T-helper 2 cell (primary cell): ENCODE measurements at places on chromosomes 5 and 9.

DNA sequence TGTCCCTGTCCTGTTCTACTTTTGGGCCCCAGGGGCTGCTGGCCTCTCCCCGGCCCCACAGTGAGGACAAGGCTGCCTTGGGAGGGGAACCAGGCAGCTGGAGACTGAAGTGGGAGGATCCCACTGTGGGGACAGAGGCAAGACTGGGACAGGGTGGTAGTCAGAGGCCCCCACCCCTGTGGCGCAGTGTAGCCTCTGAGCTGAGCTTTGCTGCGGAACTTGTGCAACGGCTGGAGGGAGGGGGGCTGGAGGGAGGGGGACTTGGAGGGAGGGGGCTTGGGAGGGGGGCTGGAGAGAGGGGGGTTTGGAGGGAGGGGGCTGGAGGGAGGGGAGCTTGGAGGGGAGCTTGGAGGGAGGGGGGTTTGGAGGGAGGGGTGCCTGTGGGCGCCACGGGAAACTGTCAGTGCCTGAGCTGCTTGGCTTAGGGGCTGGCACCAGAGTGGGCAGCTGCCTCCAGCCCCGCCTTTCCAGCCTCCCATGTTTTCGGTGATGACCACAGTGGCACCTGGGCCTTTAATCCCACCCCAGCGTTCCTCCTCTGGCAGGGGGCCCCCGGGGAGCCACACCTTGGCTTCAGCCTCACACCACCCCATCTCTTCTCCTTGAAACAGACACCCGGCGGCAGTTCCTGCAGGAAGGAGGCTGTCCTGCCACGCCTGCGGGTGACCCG lies 2.3 kb upstream of the FUT7 start:
- DNase-seq, result no peak

- DNase-seq, result no peak
Measured at GRCh38 chr9:116901260-116901659, 214.2 kb downstream of the TRIM32 start.

DNA sequence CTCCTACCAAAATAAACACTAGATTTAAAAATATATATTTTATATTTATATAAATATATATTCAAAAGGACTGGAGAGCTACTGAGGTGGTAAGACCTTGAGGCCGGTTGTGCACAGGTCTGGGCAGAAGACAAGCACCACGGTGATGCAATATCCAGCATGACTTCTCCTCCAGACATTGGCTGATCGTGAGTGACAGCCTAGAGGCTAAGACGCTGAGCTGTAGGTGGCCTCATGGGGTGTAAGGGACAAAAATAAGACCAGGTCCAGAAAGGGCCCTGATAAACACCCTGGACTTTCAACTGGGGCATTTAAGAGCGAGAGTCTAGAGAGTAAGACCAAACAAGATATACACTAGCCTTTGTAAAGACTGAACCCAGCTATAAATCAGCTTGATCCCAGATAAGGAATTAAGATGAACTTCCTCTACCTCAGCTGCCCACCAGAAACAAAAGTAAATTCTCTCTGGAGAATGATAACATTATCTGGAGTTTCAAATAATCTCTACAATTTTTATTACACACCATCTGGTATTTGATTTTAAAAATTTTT lies 14.2 kb upstream of the C5orf47 start:
- DNase-seq, result no peak

DNA sequence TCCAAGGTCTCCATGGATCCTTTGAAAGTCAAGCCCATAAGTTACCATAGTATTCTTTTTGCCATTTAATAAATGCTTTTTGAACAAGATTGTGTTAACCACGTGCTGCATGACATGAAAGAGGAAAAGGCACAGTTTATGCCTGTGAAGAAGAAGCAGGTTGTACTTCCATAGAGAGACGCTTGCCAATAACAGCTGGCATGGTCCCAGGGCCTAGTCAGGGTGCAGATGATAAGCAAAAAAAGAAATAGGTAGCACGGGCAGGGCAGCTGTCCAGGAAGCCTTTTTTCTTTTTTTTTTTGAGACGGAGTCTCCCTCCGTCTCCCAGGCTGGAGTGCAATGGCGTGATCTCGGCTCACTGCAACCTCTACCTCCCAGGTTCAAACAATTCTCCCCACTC lies 71.8 kb upstream of the CLINT1 start:
- no peak for DNase-seq

DNA sequence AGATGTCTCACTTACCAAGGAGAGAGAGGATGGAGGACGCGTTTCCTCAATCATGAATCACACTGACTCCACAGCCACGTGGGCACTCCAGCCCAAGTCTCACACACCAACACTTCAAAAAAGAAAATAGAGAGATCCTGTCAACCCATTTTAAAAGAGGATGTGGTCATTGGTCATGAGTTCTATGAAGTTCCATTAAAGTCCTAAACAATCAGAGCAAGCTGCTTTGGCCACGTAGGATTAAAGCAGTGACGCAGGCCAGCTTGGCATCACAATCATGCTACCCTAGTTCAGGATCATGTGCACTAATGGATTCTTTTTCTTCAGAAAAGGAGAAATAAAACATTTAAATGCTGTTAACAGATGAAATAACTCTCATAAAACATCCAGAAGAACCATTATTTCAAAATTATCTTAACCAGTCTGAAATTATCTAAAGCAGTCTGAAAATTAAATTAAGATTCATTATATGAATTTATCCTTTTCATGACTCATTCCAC lies 108.1 kb downstream of the SEMA5A start:
- no peak for DNase-seq

DNA sequence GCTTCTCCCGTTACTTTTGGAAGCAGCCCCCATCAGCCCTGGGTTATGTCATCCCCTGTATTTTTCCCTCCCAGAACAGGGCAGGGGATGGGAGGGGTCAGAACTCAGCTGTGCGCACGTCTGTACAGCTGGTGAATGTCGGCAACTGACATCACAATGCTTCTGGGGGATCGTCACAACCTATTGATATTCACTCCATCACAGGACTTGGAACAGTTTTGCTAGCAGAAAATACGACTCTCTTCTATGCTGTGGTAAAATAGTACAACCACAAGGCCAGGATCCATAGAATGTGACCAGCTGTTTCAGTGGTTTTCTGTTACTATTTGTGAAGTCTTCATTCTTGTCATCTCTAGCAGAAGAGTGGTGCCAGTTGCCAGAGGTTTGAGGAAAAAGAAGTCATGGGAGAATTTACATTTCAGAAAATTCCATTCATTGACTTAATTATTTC lies 77.1 kb upstream of the KLF4 start:
- DNase-seq, result no peak

DNA sequence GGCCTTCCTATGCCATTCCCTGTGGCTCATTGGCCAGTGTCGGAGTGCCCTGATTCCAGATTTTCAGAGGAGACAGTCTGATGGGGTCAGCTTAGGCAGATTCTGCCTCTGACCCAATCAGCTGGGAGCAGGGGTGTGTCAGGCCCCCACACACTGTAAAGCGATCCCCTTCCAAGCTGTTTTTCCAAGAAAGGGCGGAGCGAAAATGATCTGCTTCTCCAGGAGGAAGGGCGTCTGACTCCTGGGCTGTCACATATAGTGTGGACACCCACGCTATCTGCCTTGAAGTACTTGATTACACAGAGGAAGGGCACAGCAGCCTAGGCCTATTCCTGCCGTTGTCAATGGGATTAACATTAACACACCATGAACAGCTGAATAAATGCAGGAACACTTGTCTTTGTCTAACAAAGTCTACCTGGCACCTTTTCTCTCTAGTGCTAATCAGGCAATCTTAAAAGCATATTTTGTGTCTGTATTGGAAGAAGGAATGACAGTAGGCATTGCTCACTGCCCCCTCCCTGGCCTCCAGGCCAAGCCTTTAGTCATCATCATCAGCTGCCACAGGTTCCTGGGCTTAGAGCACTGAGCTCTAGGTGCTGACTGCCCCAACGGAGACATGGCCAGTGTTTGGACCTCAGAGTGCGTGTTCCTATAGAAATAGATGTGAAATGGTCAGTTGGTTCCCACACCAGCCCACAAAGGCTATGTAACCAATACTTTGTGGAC lies 218.7 kb downstream of the MELK start:
- DNase-seq, result no peak

GRCh38 chr5:127931396-127931795 lies 152.2 kb upstream of the SLC12A2 start:
- DNase-seq, result no peak

GRCh38 chr9:118271936-118272335 lies 567.7 kb downstream of the TLR4 start:
- no peak for DNase-seq

GRCh38 chr9:80928697-80929096 lies 760.6 kb downstream of the TLE1 start:
- DNase-seq, result no peak

DNA sequence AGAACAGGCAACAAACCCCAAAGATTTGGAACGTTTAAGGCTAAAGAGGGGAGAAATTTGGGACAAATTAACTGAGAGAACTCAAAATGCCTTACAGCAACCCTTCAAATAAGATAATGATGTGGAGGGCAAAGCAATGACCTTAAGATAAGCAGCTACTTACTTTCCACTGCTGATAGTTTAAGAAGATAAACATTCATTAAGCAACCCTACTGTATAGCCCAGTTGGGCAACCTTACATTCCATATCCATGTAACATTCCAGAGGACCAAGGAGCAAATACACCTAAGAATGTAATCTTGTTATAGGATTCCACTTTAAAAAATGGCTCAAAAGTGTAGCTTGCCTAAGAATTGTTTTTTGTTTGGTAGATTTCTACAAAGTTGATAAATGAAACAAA lies 14.8 kb downstream of the ETF1 start:
- no peak for DNase-seq

GRCh38 chr9:98654247-98654646 lies 54.5 kb downstream of the GABBR2 start:
- DNase-seq, result no peak

- DNase-seq, result no peak
Measured at GRCh38 chr9:137665697-137666512, 47.1 kb downstream of the EHMT1 start.

- no peak for DNase-seq
Measured at GRCh38 chr9:112121633-112122032, 53.5 kb downstream of the SUSD1 start.

GRCh38 chr5:126438267-126438666 lies 15.1 kb downstream of the GRAMD2B start:
- no peak for DNase-seq

GRCh38 chr5:12272389-12272788 lies 368.1 kb upstream of the CTNND2 start:
- DNase-seq, result no peak

DNA sequence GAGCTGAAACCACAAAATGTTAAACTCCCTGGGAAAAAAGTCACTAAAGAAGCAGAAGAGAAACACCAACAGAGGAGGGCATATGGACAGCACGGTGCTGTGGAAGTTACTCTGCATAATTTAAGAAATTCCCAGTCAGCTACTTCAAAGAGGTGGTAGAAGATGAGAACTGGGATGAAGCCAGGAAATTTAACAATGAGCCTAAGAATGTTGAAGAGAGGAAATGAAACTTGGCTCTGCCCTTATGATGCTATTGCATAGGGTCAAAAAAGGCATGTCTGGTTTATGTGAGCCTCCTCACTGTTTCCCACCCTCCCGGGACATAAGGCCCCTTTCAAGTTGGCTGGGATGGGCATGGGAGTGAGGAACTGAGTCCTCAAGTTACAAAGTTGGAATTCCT lies 25.4 kb upstream of the SNX18 start:
- DNase-seq, result no peak

GRCh38 chr5:19487480-19487879 lies 500.5 kb downstream of the CDH18 start:
- no peak for DNase-seq

- no peak for DNase-seq
Measured at GRCh38 chr9:36845844-36846243, 188.2 kb downstream of the PAX5 start.

DNA sequence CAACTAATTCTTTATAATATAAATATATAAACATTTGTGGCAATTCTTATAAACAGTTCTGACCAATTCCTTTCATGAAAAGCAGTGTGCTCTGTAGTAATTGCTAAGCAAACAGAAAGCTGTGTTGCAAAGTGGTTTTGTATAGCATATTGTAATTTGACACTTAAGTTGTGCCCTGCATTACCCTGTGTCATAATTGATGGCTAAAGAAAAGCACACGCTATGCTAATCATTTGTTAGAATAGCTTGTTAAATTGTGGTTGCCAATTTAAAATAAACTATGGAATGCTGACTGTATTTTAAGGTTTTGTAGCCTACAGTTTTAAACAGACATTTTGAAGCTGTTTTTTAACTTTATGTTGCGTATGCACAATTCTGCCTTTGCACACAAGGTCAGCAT lies 140.0 kb downstream of the PBX3 start:
- DNase-seq, result no peak

- DNase-seq, result no peak
Measured at GRCh38 chr5:98461485-98461884, 312.0 kb upstream of the RGMB start.
